ENCODE measurements at places on chromosomes 2 and 18.
A peak's percentile ranks its signal among the peaks of the same experiment; 100 is the strongest.

- no peak for DNase-seq
These were observed 79.6 kb downstream of the PXDN start for GRCh38 chr2:1664698-1665097.

DNA sequence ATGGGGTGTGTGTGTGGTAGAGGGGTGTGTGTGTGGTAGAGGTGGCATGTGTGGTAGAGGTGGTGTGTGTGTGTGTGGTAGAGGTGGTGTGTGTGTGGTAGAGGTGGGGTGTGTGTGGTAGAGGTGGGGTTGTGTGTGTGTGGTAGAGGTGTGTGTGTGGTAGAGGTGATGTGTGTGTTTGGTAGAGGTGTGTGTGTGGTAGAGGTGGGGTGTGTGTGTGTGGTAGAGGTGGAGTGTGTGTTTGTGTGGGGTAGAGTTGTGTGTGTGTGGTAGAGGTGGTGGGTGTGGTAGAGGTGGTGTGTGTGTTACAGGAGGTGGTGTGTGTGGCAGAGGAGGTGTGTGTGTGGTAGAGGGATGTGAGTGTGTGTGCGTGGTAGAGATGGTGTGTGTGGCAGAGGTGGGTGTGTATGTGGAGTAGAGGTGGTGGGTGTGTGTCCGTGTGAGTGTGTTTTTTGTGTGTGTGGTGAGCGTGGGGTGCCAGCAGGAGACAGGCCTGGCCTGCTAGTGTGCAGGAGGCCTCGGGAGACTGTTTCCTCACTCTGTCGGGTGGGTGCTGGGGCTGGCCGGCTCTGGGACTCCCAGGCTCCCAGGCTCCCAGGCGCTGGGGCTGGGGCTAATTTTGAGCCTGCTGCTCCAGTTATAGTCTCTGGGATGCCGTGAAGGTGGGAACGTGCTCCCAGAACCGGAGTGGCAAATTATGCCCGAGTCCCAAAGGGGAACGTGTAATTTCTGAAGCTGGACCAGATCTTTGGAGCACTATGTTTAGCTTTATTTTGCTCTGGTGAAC lies 165.2 kb downstream of the DYSF start:
- no peak for DNase-seq

- no peak for DNase-seq
These were observed 108.9 kb upstream of the ACAA2 start for GRCh38 chr18:49922228-49922627.

DNA sequence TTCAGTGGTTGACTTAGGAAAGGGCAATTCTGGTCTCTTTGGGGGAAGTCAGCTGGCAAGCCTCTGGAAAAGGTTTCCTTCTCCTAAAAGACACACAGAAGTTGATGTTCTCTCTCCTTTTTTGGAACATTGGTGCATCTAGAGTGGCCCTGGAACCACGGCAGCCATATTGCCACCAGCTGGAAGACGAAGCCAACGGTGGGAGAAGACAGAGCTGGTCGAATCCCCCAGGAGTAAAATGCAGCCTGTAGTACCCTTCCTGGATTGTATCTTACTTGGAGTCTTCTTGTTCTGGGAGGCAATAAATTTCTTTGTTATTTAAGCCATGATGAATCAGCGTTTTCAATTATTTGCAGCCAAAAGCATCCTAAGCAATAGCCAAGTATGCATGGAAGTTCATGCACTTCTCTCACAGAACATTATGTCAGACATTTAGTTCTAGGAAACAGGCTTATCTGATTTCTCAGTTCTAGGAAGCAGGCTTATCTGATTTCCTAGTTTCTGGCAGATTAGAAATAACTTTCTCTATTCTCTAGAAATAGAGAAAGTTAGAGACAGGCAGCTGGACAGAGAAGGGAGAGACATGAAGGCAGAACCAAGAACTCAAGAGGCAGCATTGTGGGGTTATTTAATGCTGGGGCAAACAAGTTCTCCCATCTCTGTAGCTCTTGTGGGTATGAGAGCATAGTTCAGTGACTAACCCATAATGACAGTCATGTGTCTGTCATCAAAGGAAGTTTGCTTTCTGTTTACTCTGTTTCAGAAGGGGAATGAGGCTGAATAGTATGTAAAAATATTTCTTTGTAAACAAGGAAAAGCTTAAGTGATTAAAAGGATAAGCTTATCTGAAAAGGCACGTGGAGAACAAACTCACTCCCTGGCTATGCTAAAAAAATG lies 40.5 kb upstream of the NABP1 start:
- DNase-seq = peak; percentile 25

- no peak for DNase-seq
These were observed 117.0 kb downstream of the NFATC1 start for GRCh38 chr18:79512461-79513380.

- DNase-seq = no peak
These were observed 21.4 kb downstream of the STK17B start for GRCh38 chr2:196149948-196150347.

DNA sequence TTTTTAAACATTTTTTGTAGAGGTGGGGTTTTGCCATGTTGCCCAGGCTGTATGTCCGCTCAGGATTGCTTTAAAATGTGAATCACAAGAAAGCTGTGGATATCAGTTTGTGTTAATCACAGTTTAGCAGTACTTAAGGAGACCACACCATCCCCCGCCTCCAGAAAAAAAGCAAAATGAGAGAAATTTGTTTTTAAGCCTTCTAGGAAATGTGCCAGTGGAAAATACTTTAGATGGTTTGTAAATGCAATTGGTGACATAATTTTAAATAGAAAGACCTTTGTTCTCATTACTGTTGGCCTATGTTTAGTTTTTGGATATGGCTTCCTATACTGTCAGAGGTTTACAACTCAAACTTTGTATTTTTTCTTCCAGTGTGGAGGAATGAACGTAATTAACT lies 27.0 kb downstream of the GCA start:
- no peak for DNase-seq

DNA sequence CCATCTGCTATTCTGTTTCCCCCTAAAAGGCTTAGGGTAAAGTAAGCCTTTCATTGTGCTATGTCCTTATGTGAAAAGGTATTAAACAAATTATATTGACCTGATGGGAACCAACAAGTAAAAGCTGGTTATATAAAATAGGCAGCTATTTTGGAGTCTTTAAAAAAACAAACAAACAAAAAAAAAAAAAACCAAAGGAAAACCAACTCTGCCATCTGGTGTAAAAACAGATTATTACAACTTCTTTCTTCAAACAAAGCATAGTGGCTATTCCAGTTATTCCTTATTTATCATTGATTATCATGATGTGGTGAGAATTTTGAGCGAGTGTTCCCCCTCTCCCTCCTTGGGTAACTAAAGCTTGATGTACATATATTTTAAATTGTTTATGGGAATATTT lies 122.3 kb upstream of the FHL2 start:
- DNase-seq = no peak

GRCh38 chr2:223300326-223300725 lies 248.3 kb downstream of the KCNE4 start:
- DNase-seq = no peak

- no peak for DNase-seq
These were observed 122.1 kb downstream of the DTNB start for GRCh38 chr2:25551316-25551715.

GRCh38 chr18:74479486-74480148 lies 16.5 kb upstream of the CNDP2 start:
- DNase-seq = no peak

- no peak for DNase-seq
These were observed 25.7 kb downstream of the TUBB6 start for GRCh38 chr18:12333506-12334290.

- no peak for DNase-seq
These were observed 129.5 kb downstream of the TMEM182 start for GRCh38 chr2:102891296-102891695.

GRCh38 chr2:65922794-65923193 lies 490.4 kb upstream of the SPRED2 start:
- DNase-seq = no peak

DNA sequence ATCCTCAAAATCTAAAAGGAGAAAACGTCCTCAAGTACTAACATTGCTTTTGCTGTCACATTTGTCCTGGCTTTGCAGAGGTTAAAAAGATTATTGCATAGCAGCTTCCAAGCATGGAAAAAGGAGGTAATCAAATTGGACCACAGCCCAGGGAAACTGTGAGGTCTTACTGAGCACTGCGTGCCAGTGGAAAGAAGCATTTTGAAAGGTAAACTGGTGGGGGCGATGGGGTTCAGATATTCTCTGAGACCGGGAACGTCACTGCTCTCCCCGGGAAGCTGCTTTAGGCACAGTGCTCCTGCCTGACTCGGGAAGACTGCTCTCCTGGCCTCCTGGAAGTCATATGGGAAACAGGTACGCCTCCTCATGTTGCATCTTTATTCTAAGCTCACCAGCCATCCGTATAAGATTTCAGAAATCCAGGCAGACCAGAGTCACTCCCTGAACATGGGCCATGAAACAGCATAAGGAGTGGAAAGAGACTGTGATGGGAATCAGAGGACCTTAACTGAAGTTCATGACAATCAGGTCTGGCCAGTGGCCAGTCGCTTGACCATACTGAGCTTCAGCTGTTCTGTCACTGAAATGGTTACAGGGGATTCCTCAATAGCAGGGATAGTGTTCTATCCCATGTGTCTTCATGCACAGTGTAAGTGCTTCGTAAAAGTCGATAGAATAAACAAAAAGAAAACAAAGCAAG lies 284.1 kb downstream of the TRIB2 start:
- no peak for DNase-seq

- no peak for DNase-seq
These were observed 205.4 kb downstream of the PPP1R1C start for GRCh38 chr2:182191061-182191460.

DNA sequence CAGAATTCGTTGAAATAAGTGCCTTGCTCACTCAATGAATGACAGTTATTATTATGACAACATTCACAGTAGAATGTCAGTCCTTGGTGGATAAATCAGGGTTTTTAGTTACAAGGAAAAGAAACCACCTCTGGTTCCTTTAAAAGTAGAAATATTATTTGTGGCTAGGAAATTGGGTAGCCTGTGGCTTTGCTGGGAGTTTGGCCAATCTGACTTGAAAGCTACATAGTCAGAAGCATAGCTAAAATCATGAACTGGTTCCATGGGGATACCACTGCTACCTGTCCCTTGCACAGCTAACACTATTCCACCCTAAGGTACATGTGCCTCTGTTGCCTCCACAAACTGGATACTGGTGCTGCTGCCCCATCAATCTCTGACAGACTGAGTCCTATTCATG lies 12.8 kb upstream of the SMCHD1 start:
- DNase-seq = no peak

- no peak for DNase-seq
These were observed 69.0 kb downstream of the BABAM2 start for GRCh38 chr2:27959496-27959895.

GRCh38 chr2:61177727-61178549 lies 15.9 kb downstream of the C2orf74 start:
- peak; percentile 27 for DNase-seq

GRCh38 chr2:147182260-147182659 lies 662.6 kb upstream of the ACVR2A start:
- peak; percentile 1 for DNase-seq

DNA sequence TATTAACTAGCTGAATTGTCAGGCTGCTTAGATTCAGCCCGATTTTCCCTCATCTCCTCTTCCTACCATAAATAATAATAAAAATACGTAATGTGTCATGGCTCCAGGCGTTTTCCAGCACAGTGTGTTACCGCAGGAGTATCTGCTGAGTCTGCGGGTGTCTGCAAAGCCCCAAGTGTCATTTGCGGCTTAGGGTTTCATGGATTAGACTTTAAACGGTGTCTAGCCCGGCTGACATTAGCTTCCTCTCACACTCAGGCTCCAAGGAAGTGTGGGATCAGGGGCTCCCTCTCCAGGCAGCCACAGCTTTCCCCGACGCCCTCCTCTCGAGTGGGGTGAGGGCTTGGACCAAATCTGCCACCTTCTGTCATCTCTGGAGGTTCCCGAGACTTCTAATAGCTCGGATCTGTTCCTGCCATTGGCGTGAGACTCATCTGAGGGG lies 14.1 kb upstream of the HOXD1 start:
- no peak for DNase-seq

DNA sequence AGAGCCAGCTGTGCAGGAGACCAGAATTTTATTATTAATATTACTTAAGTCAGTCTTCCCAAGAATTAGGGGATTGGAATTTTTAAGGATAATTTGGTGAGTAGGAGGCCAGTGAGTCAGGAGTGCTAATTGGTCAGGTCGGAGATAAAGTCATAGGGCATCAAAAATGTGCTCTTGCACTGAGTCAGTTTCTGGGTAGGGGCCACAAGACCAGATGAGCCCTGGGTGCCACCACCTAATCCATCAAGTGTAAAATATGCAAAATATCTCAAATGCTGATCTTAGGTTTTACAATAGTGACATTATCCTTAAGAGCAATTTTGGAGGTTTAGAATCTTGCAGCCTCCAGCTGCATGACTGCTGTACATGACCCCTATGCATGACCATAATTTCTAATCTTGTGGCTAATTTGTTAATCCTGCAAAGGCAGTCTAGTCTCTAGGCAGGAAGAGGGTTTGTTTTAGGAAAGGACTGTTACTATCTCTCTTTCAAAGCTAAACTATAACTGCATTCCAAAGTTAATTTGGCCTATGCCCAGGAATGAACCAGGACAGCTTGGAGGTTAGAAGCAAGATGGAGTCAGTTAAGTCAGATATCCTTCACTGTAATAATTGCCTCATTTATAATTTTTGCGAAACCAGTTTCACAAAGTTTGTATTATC lies 215.9 kb downstream of the RNF152 start:
- no peak for DNase-seq

- no peak for DNase-seq
These were observed 21.7 kb downstream of the BIN1 start for GRCh38 chr2:127085317-127085681.

- DNase-seq = no peak
These were observed 102.3 kb downstream of the ZFP36L2 start for GRCh38 chr2:43123981-43124686.

GRCh38 chr2:32358111-32358482 lies 1.3 kb downstream of the BIRC6 start:
- DNase-seq = no peak

DNA sequence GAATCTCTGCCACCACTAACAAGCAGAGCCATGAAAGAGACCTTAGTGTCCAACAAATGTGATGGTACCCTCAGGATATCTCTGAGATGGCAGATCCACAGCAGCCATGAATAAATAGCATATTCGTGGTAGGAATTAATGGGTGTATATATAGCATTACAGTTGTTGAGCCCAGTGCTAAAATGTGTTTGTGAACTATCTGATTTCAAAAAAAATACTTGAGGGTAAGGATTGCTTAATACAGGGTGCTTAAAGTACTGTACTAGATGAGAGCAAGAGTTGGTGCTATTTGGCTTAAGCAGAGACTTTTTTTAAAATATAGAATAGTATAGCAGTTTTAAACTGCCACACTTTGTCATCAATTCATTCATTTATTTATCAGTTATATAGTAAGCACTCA lies 101.5 kb upstream of the GALNT5 start:
- DNase-seq = no peak
